ENCODE measurements at places on chromosomes 12 and 14. TPM values are rescaled to one million over a fixed set of nuclear protein-coding genes. Genes with fewer than 3 reads are reported as not detected.

BBS10 gene
- total RNA-seq: 12.3 TPM

RERGL gene
- 0.35 TPM for total RNA-seq

KCNMB4 gene
- 4.0 TPM for total RNA-seq

CCDC197 gene
- not detected for total RNA-seq

FOXM1 gene
- total RNA-seq: 4.7 TPM

TAS2R42 gene
- not detected for total RNA-seq

TOMM20L gene
- total RNA-seq: not detected

KCNC2 gene
- total RNA-seq: not detected

HHIPL1 gene
- 2.9 TPM for total RNA-seq

TAS2R10 gene
- total RNA-seq: 0.37 TPM

RHEBL1 gene
- total RNA-seq: 1.1 TPM

BCL7A gene
- 11.1 TPM for total RNA-seq

ZFYVE21 gene
- 42.8 TPM for total RNA-seq

FAM90A1 gene
- total RNA-seq: 0.39 TPM

PMCH gene
- not detected for total RNA-seq

Data from left lung (tissue), 14 donors.